ENCODE measurements at places on chromosomes 2 and 18.

DNA sequence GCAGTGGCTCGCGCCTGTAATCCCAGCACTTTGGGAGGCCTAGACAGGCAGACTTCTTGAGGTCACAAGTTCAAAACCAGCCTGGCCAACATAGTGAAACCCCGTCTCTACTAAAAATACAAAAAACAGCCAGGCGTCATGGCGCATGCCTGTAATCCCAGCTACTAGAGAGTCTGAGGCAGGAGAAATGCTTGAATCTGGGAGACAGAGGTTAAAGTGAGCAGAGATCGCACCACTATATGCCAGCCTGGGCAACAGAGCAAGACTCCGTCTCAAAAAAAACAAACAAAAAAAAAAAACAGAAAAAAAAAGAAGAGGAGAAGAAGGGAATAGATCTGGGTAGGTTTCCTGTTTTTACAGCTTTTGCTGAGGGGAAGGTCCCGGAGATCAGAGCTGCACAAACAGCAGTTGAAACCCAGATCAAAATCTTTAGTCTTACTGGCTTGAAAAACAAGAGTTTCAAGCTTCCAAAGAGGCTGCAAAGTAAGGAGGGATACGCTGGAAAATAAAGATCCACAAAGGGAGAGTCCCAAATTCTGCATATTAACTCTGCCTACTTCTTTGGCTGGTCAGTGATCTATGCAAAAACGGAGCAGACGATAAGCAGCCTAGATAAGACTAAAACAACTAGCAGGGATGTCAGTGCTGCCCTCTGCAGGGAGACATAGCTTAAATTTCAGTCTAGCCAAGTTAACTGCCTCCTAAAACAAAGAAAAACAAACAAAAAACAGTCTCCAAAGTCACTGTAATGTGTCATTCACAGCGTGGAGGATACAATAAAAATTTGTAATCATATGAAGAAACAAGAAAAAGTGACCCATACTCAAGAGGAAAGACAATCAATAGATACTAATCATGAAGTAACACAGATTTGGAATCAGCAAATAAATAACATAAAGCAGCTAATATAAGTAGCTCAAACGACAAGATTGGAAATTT, 74.1 kb downstream of the TLK1 start:
- peak; percentile 6 for DNase-seq

DNA sequence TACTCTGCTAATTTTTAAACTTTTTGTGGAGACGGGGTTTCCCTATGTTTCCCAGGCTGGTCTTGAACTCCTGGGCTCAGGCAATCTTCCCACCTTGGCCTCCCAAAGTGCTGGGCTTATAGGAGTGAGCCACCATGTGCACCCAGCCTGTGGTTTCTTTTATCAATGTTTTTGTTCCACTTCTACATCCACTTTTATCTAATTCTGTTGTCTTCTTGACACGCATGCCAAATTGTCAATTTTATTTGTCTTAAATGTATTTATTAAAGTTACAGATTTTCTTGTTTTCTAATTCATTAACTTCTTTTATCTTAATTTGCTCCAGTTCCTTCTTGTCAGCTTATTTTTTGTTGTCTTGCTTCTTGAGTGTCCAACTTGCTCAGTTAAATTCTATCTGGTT, 43.8 kb upstream of the ASPRV1 start:
- DNase-seq, result no peak

DNA sequence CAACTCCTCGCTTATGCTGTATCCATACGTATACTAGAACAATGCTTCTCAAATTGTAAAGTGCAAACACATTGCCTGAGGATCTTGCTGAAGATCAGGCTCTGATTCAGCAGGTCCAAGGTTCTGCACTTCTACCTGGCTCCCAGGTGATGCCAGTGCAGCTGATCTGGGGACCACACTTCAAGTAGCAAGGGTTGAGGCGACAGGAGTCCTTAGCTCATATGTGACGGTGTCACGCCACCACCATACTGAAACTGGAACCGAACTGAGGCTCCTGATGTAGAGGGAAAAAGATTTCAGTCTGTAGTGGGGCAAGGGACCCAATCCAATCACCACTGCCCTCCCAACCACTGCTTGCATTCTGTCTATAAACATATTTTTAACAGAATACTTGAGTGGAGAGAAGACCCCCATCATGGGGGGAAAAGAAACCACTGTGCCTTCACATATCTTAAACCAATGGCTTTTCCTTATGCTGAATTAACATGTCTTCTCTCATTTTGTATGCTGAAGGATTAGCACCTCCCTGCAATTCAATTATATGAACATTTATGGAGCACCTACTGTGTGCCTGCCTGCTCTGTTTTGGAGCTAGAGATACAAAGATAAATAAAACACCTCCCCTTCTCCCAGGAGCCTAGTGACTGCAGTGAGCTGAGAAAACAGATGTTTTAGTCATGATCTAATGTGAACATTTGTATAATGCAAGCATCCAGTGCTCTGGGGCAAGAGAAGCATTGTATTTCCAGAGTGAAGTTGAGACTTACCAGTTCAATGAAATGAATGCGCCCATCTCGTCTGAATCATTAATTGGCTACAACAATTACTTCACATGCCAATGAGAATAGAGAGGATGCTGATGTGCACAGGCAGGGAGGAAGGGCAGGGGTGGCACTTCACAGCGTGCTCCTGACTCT, 6.6 kb upstream of the ASAP2 start:
- no peak for DNase-seq

DNA sequence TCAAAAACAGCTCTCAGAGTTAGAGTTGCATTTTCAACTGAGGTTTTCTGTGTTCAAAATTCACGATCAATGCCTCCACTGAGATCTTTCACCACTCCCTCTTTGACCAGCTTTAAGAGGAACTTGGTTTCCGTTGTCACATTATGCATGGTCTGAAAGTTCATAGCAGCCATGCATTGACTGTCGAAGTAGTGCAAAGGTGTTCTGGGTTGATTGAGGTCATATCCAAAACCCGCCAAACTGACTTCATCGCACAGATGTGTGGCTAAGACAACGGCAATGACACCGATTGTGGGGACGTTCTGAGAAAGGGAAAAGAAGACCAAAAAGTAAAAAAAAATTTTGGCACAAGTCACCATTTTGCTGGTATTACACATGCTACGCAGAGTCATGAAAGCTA, 48.7 kb downstream of the ST3GAL5 start:
- DNase-seq, result no peak

DNA sequence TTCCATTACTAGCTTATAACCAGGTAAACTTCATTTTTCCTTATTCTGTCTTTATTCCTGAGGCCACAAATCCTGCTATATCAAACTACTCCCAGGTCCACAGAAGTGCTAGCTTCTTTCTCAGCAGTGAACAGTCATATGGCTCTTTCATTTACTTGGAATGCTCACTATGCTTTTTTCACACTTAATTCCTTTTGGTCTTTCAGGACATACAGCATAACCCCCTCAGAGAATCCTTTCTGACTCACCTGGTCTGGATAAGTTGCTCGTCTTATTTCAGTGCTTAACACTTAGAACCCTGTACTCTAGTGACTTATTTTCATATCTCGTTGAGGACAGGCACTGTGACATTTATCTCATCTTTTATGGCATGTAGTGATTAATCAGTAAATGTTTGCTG, 325.0 kb upstream of the UBE2E3 start:
- no peak for DNase-seq
